Lower lobe of right lung (tissue), 2 donors: ENCODE measurements at places on chromosomes 12 and 14. TPM values are rescaled to one million over a fixed set of nuclear protein-coding genes. Genes with fewer than 3 reads are reported as not detected.

DNA sequence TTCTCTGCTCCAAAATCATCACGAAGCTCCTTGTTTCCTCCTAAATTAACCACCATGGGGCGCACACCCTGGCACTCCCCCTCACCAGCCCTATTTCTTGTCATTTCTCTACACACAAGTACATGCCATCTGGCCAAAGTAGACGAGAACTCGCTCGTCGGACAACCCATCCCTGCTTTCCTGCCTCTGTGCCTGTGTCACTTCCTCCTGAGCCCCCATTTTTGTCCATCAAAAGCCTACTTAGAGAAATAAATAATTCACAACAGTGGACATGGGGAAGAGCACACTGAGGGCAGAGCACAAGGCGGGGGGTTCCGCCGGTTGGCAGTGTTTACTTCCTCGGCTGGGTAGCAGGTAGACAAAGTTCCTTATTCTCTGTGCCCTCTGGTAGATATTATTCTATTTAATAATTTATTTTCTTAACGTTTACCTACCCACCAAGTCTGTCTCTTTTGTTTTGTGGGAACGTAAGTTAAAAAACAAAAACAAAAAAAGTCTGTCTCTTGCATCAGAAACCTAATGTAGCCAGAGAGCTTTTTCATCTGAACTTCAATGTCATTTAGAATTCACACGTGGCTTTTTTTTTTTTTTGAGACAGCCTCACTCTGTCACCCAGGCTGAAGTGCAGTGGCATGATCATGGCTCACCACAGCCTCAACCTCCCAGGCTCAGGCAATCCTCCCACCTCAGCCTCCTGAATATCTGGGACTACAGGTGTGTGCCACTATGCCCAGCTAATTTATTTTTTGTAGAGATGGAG is 6.0 kb downstream of the VPS37B start:
- no peak for DNase-seq

The SPRYD3 gene
- total RNA-seq = 47.9 TPM

- no peak for DNase-seq
Observed at GRCh38 chr12:91406920-91407341, 224.3 kb upstream of the DCN start.

DNA sequence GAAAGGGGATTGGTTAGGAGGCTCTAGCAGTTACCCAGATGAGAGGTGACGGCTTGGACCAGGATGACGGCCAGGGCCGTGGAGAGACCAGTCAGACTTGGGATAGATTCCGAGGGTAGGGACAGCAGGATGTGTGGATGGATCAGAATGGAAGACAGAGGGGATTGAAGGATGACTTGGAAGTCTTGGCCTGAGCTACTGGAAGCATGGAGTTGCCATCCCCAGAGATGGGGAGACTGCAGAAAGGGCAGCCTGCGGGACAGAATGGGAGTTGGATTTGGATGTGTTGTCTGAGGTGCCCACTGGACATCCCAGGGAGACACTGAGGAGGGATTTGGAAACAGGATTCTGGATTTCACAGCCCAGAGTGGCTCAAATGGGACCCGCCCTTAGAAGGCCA is 102.3 kb downstream of the CALM1 start:
- DNase-seq = no peak

DNA sequence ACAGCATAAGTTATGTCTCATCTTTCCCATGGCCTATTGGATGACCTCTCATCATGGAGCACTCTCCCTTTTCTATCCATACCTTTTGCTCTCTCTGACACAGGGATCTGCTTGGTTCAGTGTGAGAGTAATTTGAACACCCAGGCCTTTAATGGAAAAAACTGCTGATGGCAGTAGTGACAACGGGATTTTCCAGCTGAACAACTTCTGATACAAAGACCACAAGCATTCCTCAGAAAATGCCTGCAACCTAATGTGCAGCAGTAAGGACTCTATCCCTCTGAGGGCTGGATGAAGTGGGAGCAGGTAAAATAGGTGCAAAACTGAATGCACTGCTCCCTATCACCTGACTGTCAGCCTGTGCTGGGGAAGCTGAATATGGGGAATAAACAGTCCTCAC is 51.0 kb downstream of the KANSL2 start:
- no peak for DNase-seq

The MYO1A gene
- 2.9 TPM for total RNA-seq
